Stimulated activated CD8-positive, alpha-beta memory T cell treated with anti-CD3 and anti-CD28 coated beads, Interleukin-12 subunit alpha, Interleukin-12 subunit beta, amount 100 ng/mL, for 4 hours (primary cell): ENCODE measurements at places on chromosomes 4 and X.

DNA sequence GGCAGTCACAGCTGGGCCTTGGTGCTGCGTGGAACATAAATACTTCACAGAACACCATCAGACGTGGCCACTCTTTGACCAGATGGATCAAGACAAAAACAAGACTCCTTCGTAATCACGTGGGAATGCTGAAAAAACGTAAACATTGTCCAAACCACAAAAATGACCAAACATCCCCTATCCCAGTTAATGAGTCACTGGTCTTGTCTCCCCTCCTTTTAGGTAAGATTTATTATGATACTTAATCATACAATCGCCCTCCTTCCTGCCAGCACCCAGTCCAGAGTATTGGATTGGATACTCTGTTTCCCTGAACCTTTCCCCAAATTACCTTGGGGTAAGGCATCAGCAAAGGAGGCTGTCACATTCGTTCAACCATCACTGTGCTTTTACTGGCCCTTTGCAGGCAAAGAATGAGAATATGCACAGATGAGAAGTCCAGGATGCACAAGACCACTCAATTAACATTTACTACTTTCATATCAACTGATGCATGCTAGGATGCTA is 601 bp upstream of the TCEANC start:
- no peak for DNase-seq

DNA sequence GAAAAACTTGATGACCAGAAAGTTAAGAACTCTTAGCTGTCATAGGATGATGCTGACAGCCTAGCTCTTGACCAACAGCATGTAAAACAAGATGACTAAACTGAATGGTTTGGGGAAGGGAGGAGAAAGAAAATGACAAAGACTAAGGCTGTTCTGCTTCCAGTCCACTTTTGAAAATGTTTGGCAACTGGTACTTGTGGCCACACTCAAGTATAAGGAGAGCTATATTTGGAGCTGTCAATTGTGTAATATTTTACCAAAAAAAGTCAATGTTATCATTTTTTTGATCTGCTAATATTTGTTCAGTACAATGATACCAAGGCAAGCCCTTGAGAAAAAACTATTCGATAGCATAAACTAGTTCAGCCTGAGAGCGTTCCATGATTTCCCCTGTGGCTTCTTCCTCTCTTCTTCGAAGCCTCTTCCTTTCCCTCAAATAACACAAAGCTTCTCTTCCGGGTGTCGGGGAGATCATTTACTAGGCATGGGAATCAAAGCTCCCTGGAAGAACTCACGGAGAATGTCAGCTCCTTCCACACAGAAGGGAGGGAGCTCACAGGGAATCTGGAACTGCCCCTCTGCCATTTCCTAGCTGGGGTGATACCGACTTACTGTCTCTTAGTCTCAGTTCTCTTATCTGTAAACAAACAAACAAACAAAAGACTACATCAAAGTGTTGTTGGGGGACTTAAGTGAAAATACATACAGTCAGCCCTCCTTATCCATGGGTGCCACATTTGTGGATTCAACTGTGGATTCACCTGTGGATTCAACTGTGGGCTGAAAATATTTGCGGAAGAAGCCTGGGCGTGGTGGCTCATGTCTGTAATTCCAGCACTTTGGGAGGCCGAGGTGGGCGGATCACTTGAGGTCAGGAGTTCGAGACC is 82.6 kb downstream of the SCD5 start:
- DNase-seq, result no peak

GRCh38 chr4:28211676-28212470 is 1351.2 kb downstream of the STIM2 start:
- no peak for DNase-seq

GRCh38 chr4:39976945-39977488 is 694 bp downstream of the PDS5A start:
- peak; percentile 45 for DNase-seq

- DNase-seq, result no peak
Measured at GRCh38 chr4:139304920-139305319, 2.6 kb upstream of the NDUFC1 start.
